ENCODE measurements at places on chromosomes 1 and 21.

- no peak for DNase-seq
Observed at GRCh38 chr1:100249155-100249536, 488 bp downstream of the DBT start.

DNA sequence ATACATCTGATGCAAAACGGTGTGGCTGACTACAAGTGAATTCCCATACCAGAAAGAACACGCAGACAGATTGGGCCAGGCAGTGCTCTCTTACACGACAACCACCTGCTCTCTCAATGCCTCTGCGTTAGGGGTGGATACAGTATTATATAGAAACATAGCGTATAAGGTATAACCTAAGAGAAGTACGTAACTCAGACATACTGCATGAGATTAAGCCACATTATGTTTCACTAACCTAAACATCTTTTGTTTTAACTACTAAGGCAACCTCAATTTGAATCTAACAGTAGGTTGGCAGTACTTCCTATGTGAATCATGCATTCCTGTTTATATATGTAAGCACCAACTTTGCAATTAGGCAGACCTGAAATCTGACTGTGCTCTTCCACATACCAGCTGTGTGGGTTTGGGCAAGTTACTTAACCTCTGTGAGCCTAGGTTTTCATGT lies 58.1 kb upstream of the COA6 start:
- no peak for DNase-seq

- no peak for DNase-seq
Observed at GRCh38 chr1:101065575-101065974, 40.0 kb upstream of the DPH5 start.

GRCh38 chr21:41208376-41208763 lies 40.4 kb downstream of the BACE2 start:
- no peak for DNase-seq

DNA sequence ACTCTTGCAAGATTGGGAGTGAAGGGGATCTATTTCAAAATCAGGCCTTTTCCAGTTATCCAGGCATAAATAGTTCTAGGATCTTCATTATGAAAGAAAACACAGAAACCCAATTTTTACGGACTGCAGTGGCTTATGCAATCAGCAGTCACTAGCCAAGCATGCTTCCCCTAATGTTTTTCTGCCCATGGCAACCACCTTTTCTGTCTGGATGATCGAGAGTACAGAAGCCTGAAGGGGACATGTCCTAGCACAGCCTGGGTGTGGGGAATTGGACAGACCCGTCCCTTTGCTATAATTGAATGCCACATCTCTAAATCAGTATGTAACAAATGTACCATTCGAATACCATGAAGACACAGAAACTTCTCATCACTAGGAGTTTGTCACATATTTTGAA lies 29.8 kb upstream of the NCAM2 start:
- DNase-seq = no peak

GRCh38 chr1:244085891-244086290 lies 34.8 kb downstream of the ZBTB18 start:
- DNase-seq = no peak

GRCh38 chr1:75165264-75165663 lies 31.1 kb downstream of the LHX8 start:
- no peak for DNase-seq

DNA sequence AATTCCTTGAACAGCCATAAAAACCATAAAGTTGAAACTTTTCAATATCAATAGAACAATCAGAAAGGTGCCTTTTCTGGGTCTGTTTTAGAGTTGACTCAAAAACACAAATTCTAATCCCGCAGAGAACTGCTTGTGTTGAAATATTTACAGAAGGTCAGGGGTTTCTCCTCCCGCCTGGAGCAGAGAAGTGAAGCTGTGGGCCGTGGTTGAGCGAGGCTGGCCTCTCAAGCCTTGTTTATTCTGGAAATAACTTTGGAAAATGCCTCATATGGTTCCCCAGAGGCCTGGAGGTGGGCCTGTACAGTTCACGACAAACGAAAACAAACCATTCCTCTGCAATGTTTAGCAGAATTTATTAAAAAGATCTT lies 90.8 kb upstream of the ERRFI1 start:
- DNase-seq = no peak

DNA sequence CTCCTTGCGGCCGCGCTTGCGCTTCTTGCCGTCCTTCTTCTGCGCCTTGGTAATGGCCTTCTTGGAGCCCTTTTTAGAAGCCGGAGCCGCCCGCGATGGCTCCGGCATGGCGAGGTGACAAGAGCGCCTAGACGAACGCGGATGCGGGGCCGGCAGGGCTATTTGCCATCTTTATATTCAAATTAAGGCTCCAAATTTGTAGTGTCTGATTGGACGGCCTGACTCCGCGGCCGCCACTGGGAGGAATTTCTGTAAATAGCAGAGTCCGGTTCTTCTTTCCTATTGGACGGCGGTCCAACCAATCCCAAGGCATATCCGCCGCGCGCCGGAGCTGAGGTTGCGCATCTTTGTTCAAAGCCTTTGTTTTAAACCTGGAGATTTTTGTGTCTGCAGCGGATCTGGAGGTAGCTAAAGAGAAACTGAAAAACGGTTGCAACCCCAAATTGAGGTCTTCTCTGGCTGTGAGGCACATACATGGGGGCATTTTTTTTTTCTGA lies 22.6 kb upstream of the RNF187 start:
- DNase-seq = peak; percentile 88

- no peak for DNase-seq
Observed at GRCh38 chr1:234838820-234839219, 228.8 kb upstream of the IRF2BP2 start.

DNA sequence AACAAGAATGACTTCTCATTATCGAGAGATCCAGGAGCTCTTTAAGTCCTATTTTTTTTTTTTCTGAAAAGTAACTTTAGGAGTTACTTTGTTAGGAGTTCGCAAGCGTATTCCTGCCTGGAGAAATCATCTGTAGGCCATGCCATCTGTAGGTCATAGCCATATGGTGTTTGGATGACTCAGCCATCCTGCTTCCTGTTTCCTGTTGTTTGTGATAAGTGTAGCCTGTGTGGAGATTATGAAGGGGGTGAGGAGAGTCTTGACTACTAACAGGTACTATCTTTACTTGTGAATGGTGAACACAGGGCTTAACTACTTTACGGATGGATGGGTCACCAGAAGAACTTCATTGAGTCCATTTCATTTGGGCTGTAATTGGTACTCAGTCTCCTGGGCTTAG lies 327.2 kb downstream of the PTPRU start:
- no peak for DNase-seq

DNA sequence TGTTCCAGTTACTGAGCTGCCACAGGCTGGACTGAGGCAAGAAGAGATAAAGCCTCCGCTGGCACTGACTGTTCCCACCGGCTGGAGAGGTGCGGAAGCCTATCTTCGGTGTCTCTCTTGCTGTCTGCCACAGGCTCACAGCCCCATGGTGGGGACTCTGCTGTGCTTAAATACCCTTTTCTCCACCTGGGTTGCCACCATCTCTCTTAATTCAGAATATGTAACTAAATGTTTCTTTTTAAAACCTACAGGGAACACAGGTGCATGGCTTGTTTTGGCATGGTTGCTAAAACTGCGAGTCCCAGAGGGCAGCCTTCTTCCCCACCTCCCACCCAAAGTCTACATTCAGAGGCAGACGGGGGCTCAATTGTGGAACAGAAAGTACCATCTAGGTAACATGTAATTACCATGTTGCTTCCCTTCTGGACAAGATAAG lies 8.1 kb upstream of the LBR start:
- DNase-seq = no peak

GRCh38 chr1:30134466-30135217 lies 588.7 kb downstream of the MATN1 start:
- no peak for DNase-seq

GRCh38 chr1:203103216-203103615 lies 17.4 kb upstream of the MYOG start:
- no peak for DNase-seq

GRCh38 chr1:206551986-206552326 lies 44.6 kb downstream of the RASSF5 start:
- peak; percentile 69 for DNase-seq

DNA sequence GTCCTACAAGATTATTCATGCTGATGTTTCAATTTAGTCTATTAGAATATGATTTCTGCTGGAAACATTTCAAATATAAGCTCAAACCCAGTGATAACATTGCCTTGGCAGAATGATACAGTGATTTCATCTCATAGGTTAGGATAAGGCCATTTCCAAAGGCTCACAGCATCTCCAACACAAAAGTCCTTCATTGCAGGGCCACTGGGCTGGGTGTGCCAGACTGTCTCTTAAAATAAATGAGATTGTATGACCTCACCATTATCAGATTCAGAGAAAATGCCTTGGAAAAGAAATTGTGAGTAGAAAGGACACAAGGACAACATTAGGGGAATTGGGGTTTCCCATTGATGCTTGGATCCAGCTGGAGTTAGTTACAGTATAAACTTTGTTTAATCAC lies 30.4 kb downstream of the NGF start:
- DNase-seq = no peak

DNA sequence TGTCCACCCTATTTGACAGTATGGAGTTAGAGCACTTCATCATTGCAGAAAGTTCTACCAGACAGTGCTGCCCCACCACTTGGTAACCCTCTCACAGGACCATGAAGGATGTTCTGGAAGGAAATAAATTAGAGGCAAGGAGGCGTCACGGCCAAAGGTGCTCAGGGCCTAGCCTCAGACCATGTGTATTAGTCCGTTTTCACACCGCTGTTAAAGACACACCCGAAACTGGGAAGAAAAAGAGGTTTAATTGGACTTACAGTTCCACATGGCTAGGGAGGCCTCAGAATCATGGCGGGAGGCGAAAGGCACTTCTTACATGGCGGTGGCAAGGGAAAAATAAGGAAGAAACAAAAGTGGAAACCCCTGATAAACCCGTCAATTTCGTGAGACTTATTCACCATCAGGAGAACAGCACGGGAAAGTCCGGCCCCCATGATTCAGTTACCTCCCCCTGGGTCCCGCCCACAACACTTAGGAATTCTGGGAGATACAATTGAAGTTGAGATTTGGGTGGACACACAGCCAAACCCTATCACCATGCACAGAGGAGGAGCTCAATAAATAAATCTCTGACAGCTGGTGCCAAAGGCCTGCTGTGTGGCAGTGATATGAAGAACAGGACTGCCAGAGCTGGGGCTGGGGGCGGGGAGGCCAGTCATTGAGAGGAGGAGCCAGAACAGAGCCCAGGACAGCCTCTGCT lies 75.8 kb downstream of the FHAD1 start:
- no peak for DNase-seq

- no peak for DNase-seq
Observed at GRCh38 chr21:46116189-46116775, 18.4 kb downstream of the COL6A2 start.

DNA sequence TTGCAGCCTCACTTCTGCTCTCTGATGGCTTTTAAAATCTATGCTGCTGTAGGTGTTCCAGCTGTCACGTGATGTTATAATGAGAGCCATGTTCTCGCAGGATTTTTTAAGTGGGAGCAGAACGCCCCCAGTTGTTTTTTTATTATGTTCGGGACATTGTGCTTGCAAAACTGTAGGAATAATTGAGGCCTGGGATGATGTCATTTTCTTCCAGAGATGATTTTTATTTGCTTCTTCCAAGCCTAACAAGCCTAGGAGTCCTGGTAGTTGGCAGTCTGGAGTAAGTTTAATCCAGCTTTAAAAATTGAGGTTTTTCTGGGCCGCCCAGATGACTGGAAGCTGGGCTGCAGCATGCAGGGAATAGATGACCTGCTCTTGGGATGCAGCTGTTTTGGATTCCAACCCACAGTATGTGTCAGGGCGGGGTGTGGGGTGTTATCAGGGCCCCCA lies 34.6 kb upstream of the CHIT1 start:
- no peak for DNase-seq

GRCh38 chr1:205676002-205676401 lies 4.3 kb downstream of the SLC45A3 start:
- DNase-seq = no peak

- DNase-seq = no peak
Observed at GRCh38 chr1:172870901-172871606, 179.7 kb downstream of the TNFSF18 start.

GRCh38 chr1:188462837-188463236 lies 1634.1 kb downstream of the PLA2G4A start:
- no peak for DNase-seq

- no peak for DNase-seq
Observed at GRCh38 chr1:171116676-171117075, 26.0 kb downstream of the FMO3 start.

GRCh38 chr1:58978096-58978495 lies 194.2 kb upstream of the JUN start:
- DNase-seq = no peak

- DNase-seq = no peak
Observed at GRCh38 chr1:36154335-36154734, 1.6 kb upstream of the MAP7D1 start.

DNA sequence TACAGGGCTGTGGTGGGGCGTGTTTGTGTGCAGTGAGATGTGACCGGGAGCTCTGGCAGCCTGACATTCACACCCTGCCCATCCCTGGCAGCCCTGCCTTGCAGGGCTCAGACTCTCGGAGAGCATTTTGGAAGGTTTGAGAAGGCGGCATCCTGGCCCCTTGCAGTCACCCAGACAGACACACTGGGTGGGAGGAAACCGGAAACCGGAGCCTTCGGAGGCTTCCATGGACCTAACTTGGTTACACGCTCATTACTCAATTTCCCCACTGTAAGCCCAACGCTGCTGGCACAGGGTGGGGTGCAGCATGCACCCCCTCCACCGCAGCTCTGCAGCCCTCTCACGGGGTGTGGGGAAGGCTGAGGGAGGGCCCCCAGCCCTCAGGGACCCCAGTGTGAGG lies 22.2 kb upstream of the RSPO1 start:
- no peak for DNase-seq

GRCh38 chr1:8430476-8430875 lies 112.6 kb downstream of the SLC45A1 start:
- peak; percentile 35 for DNase-seq

DNA sequence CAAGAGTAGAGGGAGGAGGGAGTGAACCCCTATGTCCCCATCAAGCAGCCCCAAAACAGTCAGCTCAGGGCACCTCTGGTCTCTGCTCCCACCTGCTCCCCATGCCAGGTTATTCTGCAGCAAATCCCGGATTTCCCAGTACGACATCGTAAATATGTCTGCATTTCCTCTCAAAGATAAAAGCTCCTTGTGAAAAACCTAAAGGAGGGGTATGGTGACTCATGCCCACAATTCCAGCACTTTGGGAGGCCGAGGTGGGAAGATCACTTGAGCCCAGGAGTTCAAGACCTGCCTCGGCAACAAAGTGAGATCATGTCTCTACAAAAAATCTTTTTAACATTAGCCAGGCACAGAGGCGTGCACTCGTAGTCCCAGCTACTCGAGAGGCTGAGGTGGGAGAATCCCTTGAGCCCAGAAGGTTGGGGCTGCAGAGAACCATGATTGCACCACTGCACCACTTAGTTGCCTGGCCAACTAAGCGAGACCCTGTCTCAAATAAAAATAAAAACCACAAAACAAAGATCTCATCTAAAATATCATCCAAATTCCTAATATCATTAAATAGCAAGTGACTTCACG lies 7.1 kb downstream of the ACOT7 start:
- DNase-seq = no peak

- DNase-seq = no peak
Observed at GRCh38 chr1:150127464-150127863, 22.3 kb upstream of the PLEKHO1 start.

GRCh38 chr1:9280015-9280860 lies 12.5 kb upstream of the SPSB1 start:
- no peak for DNase-seq

- DNase-seq = no peak
Observed at GRCh38 chr1:93708734-93709481, 27.3 kb upstream of the BCAR3 start.

- no peak for DNase-seq
Observed at GRCh38 chr1:3741566-3742438, 10.4 kb upstream of the CCDC27 start.

- DNase-seq = no peak
Observed at GRCh38 chr1:25349606-25350005, 11.5 kb downstream of the TMEM50A start.

Data from activated T-helper 1 cell treated with anti-CD3 and anti-CD28 coated beads, Interleukin-12 subunit alpha, Interleukin-12 subunit beta, Interleukin-2, Interleukin-4 antibody, amounts not matched to agents 30 ng/mL and 10 ng/mL and 1 ng/mL, durations not matched to agents 14 hours and 24 hours and 36 hours (primary cell).